Stimulated activated CD4-positive, alpha-beta T cell treated with anti-CD3 and anti-CD28 coated beads, Interleukin-12 subunit alpha, Interleukin-12 subunit beta, amount 100 ng/mL, for 4 hours (primary cell): ENCODE measurements at places on chromosomes 16 and 17.

DNA sequence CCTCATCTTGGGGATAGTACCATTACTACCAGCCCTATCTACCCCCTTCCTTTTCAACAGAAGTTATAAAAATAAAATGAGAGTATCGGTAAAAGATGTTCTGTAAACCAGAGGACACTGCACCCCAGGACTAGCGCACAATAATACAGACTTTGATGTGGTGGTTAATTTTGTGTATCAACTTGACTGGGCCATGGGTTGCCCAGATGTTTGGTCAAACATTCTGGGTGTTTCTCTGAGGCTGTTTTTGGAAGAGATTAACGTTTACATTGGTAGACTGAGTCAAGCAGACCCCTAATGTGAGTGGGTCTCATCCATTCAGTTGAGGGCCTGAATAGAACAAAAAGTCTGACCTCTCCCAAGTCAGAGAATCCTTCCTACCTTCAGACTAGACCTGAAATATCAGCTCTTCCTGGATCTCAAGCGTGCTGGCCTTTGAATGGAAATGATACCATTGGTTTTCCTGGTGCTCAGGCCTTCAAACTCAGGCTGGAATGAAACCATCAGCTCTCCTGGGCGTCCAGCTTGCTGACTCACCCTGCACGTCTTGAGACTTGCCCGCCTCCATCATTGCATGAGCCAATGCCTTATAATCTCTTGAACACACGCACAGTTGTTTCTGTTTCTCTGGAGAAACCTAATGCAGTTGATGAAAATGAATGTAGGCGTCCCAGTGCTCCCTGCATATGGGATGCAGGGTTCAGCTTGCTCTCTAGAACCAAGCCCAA lies 10.1 kb downstream of the MRM1 start:
- DNase-seq = no peak

DNA sequence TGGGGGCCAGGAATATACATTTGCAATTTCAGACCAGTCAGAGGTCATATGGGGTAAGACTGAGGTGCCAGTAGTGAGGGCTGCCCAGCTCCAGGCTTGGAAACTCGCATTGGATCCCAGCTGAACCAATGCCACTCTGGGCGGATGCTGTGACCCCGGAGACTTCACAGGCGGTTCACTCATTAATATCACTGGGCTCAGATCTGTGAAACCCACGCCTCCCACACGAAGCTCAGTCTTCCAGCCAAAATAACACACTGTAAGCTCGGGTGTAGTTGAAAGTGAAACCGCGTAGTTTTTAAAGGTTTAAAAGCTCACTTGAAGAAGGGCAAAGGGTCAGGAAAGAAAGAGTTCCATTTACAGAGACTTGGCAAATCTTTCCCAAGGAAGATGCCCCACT lies 254.8 kb downstream of the FOXL1 start:
- no peak for DNase-seq

GRCh38 chr16:86479419-86479818 lies 30.9 kb upstream of the FOXF1 start:
- no peak for DNase-seq

DNA sequence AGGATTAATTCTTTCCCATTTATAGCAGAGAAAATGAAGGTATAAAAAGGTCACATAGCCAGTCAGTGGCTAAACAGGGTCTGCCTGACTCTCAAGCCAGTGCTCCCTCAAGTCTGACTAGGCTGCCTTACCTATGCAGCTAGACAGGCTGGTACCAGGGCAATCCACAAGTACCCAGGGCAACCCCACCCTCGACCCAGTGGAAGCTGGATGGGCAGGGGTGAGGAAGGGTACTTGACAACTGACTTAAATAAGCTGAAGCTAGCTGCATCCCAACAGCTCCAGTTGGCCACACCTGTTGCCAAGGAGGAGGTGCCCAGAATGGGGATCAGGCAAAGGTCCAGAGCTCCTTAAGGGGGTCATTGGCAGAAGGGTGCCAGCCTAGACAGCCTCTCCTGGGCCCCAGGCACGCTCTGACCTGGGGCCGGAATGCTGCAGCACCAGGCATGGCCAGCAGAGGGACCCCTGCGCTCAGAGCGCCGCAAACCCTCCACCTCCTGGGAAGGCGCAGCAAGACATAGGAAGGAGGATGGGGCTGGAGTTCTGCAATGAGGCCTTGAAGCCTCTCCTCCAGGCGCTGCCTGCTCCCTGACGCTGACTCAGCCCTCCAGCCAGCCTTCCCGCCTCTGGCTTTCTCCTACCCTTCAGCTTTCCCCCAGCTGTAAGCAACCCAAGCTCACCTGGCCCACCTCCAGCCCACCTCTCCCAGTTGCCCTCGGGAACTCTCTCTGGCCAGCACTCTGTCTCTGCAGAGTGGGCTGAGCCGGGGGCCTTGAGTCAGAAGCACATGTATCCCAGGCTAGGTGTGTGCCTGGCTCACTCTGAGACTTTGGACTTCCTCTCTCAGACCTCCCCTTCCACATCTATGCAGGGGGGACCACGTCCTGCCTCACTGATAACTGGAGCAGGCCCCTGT lies 28.8 kb downstream of the MPP2 start:
- peak; percentile 72 for DNase-seq

- no peak for DNase-seq
Observed at GRCh38 chr17:1630662-1631061, 2.0 kb upstream of the SLC43A2 start.

GRCh38 chr17:18860161-18860972 lies 2.4 kb downstream of the PRPSAP2 start:
- no peak for DNase-seq

GRCh38 chr17:14149751-14150150 lies 80.4 kb downstream of the COX10 start:
- DNase-seq = no peak

DNA sequence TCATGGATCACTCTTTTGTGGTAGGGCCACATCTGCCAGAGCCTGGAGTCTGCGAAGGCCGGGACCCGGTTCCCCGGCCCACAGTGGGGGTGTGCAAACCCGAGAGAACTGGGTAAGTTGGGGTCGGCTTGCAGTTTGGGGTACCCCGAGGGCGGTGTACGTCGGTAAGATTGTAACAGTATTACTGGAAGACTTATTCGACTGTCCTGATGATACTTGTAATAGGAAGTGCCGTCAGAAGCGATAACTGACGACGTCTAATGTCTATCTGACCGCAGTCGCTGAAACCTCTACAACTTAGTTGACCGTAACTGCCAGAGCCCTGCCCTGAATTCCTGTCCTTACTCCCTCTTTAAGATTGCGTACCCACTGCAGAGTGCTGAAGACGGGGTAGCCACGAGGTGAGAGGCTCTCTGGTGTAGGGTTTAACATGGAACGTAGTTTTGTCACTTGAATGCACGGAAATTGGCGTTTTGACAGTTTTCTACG lies 24.0 kb downstream of the TRPV2 start:
- DNase-seq = peak; percentile 28

DNA sequence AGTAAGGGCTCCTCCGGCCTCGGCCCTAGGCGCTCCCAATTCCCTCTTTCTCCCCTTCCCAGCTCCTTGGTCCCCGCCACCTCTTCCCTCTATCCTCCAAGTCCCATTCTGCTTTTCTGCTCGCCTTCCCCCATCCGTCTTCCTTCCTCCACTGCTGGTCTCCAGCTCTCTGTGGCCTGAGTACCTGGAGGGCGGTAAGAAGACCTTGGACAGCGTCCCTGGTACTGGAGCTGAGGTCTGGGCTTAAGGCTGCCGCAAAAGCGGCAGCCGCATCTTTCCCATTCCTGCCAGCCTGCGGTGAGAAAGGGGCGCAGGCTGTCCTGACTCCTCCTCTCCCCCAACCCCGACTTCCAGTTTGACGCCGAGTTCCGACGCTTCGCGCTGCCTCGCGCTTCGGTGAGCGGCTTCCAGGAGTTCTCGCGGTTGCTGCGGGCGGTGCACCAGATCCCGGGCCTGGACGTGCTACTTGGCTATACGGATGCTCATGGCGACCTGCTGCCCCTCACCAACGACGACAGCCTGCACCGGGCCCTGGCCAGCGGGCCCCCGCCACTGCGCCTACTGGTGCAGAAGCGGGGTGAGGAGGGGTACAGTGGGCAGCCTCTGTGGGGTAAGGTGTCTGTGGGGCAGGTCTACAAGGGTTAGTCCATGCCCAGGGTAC lies 471 bp downstream of the PARD6A start:
- DNase-seq = no peak

- DNase-seq = no peak
Observed at GRCh38 chr16:72789465-72789864, 258.5 kb downstream of the ZFHX3 start.

DNA sequence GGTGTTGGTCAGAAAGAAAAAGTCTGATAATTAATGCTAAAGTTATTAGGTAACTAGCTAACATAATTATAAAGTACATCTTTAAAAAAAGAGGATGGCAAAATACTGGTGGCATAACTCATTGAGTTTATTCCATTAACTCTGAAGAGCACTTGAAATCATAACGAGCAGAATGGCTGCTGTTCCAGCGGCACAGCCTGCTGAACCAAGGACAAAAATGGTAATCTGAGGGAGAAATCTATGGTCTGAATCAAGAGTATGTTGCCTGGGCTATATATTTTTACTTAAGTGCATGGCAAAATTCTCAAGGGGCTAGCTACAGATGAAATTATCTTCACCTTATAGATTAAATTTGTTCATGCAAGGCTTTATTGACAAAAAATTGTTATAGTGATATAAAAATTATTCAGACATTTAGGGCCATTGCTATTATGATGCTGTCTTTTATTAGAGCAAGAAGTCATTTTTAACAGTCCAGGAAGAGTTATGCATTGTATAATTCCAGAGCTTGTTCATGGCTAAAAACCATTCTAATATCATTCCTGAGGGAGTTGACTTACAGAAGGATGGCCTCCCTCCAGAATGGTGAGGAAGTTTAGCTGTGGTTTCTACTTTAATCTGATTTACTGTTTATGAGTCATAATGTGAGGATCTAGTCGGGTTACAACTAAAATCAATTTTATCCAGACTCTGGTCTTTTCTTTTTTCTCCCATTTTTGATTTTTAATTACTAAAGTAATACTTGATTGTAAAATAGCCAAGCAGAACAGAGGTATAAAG lies 41.4 kb upstream of the ANKFN1 start:
- DNase-seq = no peak
